ENCODE measurements at places on chromosomes 11 and 22.

GRCh38 chr11:41461057-41461681, 1.7 kb upstream of the LRRC4C start:
- no peak for DNase-seq

- no peak for DNase-seq
These were observed 204.7 kb downstream of the ST3GAL4 start for GRCh38 chr11:126560221-126560620.

DNA sequence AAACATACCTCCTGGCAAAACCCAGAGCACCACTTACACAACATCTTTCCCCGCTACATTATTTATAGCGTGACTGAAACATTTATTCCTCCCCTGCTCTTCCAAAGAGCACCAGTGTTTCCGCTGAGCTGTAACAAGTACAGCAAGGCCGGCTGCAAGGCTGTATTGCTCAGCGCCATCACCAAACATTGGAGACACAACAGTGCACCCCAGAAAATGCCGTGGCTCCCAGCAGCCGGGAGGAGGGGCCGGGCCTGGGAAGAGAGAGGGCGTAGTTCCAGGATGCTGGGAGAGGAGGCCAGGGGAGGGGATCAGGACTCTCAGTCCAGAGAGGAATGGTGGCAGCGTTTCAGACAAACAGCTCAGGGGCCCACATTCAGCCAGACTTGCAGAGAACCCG, 133.2 kb downstream of the DSCAML1 start:
- no peak for DNase-seq

DNA sequence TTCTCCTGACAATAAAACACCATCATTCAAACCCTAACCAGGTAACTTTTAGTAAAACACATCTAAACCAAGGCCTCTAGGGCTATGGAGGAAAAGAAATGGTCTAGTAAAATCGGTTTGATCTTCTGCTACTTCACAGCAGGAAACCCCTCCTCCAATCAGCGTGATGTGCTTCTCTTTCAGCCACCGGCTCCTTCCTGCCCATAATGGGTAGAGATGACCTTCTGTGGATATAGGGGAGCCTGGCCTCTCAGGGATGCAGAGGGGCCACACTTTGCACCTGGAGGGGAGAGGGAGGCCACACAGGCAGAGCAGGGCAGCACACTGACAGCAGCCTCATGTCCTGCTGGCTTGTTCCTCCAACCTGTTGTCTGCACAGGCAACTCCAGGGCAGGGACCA, 6.9 kb downstream of the EHD1 start:
- DNase-seq, result no peak

GRCh38 chr11:62727872-62728170, 465 bp upstream of the TTC9C start:
- DNase-seq, result peak; percentile 49

GRCh38 chr11:65502555-65503367, 3.9 kb downstream of the MALAT1 start:
- no peak for DNase-seq

DNA sequence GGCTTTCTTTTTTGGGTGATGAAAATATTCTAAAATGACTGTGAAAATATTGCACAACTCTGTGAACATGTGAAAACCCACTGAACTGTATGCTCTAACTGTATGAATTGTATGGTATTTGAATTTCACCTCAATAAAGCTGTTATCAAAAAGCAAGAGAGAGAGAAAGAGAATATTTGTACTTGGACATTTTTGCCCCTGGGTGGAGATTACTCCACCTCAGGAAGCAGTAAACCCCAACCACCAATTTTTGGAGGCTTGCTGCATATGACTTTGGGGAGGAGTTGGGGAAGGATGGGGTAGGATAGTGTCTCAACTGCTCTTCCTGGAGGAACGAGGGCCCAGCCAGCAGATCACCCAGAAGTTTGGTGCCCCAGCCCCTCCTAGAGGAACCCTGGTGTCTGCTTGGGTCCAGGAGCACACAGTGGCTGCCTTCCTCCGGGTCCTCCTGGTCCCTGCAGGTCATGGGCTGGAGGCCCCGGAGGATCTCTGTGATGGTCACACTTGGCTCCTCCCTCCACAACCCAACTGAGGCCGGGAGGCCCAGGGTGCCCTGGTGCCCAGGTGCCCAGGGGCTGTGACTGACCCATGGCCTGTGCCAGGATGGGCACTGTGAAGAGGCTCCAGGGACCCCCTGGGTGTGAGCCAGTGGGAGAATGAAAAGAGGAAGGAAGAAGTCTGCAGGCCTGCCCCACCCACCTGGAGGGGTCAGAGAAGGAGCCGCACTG, 15.3 kb upstream of the PICK1 start:
- no peak for DNase-seq

DNA sequence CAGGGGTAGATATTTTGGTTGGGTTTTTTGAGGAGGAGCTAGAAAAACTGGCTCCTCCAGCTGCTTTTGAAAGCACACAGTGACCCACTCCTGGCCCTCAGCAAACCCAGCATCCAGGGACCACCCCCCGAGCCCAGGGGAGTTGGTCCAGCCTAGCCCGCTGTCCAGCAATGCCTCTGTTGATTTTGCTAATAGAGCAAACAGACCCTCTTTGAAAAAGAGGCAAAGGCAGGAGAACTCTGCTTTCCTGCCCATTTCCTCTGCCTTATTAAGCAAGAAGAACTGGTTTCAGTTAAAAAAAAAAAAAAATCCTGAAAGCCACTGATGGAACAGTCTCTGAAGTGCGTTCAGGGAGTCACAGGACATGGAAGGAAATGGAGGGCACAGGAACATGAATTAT, 25.3 kb downstream of the ABTB2 start:
- no peak for DNase-seq

- no peak for DNase-seq
These were observed 5.3 kb upstream of the KLHDC7B start for GRCh38 chr22:50540381-50540780.

- no peak for DNase-seq
These were observed 45.8 kb downstream of the MIAT start for GRCh38 chr22:26702906-26703830.

DNA sequence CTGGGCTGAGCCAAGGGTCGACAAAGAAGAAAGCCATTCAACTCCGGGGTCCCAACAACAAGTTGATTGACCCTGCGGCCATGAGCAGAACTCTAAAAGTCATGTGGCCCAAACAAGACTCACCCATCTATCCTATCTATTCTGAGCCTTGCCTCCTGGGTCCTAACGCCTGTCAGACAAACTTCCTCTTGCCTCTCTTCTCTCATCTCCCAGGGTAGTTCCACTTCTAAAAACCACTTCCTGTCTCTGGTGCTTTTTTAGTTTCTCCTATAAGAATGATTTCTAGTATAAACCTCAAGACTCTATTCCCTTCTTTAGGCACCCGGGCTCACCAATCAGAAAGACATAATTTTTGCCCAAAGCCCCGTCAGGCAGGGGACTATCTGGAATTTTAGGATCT, 530.2 kb downstream of the DLG2 start:
- no peak for DNase-seq

DNA sequence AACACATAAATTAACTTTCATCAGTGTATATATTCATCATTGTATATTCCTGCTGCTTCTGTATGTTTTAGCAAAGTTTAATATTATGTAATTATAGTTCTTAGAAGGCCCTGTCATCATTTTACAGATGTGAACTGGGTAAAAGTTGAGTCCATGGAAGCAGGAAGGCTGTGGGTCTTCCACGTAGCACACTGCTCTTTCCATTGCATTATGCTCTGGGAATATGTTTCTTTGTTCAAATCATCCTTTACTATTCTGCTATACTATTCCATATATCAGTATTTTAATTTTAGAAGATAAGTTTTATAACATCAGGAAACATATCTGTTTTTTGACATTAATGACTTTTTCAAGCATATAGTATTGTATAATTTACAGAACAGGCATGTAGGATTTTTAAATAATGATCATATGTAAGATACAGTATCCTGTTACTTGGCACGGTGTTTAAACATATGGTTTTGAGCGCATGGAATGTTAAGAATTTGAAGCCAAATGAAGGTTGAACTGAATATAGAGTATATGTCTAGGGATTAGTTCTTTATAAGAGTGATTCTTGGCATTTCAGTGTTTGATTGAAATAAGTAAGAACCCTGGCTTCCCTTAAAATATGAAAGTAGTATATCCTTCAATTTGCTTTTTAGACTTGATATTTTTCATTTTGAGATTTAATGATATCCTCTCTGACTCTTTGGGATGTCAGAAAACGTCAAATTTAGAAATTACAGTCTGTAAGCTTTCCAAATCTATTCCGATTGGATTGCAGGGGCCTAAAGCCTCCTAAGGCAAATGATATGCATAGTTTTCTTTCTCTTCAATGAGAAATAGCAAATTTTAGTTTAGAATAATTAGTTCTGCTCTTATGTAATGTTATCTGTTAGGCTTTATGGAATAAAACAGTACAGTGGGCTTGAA, 8.6 kb downstream of the CCDC81 start:
- DNase-seq, result no peak

- no peak for DNase-seq
These were observed 937.9 kb upstream of the CCDC90B start for GRCh38 chr11:84224042-84224441.

GRCh38 chr11:111472228-111472627, 40.0 kb downstream of the BTG4 start:
- no peak for DNase-seq

DNA sequence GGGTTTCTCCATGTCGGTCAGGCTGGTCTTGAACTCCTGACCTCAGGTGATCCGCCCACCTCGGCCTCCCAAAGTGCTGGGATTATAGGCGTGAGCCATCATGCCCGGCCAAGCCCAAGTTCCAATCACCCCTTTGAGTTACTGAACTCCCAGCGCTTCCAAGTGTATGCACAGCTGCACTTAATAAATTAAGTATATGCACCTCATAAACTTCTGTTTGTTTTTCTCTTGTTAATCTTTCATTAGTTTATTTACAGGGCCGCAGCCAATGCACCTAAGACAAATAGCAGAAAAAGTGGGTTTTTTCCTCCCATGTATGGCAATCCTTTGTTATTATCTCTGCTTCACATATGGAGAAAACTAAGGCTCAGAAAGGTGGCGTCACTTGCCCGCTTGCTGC, 21.3 kb downstream of the SYN3 start:
- DNase-seq, result no peak

DNA sequence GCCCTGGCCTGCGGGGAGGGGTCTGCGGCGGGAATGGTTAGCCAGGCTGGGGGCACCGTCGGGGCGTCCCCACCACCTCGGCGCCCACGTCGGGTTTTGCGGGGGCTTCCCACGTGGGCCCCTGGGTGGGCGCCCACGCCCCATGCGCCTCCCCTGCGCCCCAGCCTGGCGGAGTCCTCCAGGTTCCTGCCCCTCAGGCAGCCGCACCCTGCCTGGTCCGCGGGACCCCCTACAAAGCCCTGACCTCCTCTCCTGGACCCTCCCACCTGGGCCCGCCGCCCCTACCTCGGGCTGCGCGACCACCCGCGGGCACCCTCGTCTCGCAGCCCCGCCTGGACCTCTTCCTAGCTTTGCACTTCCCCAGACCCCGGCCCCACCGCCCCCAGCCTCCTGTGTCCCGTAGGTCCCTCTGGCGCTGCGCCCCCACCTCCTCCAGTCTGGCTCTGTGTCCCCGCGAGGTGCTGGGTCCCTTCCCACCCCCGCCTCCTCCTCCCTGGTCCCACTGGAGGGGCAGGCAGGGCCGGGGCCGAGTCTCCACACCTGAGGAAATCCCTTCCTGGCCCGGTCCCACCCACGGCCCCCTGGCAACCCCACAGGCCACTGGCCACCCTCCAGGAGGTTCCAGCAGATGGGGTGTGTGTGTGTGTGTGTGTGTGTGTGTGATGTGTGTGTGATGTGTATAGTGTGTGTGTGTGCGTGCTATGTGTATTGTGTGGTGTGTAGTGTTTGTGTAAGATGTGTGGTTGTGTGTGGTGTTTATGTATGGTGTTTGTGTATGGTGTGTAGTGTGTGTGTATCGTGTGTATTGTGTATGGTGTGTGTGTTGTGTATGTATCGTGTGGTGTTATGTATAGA, 11.8 kb downstream of the PIM3 start:
- no peak for DNase-seq

DNA sequence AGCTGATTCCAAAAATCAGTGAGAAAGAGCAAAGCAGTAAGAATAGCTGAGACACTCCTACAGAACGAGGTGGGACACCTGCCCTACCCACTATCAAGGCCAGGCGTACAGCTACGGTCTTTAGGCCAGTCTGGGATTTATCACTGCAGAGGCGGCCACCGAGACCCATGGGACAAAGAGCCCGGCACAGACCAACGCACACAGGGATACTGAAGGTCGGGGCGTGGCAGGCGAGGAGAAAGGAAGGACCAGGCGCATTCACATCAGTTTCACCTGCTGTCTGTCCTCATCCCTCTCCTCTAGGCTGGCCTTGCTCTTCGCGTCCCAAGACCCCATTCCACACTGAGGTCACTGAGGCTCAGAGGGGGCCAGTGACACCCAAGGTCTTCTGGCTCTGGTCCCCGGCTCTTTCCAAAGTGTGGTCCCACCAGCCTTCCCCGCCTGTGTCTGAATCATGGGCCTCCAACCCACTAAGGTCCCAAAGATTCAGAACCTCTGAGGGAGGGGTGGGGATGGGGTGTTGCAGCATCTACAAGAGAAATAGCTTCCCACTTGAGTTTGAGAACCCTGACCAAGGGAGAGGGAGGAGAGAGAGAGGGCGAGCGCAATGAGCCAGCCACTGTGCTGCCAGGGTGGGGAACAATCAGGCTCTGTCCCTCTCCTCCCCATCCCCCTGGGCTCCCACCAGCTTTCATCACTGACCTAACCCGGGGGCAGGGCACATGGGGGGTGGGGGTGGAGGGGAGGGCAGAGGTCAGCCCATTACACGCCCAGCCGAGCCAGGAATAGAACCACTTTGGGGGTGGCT, 7.2 kb upstream of the PICK1 start:
- DNase-seq, result no peak

DNA sequence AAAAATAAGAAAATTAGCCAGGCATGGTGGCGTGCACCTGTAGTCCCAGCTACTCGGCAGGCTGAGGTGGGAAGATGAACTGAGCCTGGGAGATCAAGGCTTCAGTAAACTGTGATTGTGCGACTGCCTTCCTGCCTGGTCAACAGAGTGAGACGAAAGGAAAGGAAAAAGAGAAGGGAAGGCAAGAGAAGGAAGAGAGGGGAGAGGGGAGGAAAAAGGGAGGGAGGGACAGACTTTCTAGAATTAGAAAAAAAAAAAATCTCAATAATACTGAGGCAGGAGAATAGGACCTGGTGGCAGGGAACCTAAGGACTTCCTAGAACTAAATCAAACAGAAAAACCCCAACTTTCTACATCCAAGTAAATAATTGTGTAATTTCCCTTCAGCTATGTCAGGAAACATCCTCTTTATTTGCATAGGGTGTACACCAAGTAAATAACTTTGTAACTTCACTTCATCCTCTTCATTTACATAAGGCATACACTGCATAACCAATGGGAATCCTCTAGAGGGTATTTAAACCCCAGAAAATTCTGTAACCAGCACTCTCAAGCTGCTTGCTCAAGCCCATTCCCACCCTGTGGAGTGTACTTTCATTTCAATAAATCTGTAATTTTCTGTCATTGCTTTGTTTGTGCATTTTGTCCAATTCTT, 8.7 kb downstream of the SBF2 start:
- no peak for DNase-seq

GRCh38 chr11:34891611-34892010, 24.6 kb downstream of the APIP start:
- no peak for DNase-seq
